Activated CD8-positive, alpha-beta memory T cell treated with anti-CD3 and anti-CD28 coated beads, Interleukin-2, amount 10 ng/mL, durations not matched to agents 7 days and 5 days (primary cell): ENCODE measurements at places on chromosomes 12 and 14.

DNA sequence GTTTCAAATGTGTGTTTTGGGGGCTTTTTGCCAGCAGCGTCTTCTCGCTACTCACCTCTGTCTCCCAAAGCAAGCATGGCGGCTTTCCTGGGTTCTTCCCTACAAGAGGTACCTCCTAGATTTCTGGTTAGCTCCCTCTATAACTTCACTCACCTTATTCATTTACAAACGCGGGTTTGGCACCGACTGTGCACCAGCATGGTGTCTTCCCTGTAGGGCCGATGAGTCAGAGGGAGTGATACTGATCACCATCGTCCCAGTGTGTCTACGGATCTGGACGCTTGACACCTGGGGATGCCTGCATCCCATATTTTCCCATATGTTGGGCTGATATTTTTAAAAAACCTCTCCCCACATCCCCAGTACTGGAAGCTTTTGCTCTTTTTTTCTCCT lies 8.0 kb upstream of the SERPINA12 start:
- no peak for DNase-seq

DNA sequence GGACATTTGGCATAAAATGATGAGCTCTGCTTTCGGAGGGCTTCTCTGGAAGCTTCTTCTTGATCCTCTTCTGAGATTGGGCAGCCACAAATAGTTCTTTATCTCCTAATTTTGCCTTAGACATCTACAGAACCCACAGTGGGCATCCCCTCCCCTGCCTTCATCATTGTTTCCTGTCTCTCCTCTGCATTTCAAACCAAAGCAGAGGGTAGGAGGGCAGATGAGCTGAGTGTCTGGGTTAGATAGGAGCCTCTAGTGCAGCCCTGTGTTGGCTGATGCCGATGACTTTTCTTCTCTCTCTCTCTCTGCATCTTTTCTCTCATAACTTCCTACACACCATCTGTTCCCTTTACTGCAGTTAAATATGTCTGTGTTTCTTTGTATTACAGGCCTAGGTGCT lies 8.5 kb upstream of the IL26 start:
- no peak for DNase-seq

- DNase-seq = no peak
These were observed 5.8 kb downstream of the MAX start for GRCh38 chr14:65096323-65097089.

GRCh38 chr12:52771088-52771487 lies 6.1 kb downstream of the KRT76 start:
- DNase-seq = no peak

GRCh38 chr14:76781648-76782051 lies 20.4 kb downstream of the VASH1 start:
- peak; percentile 54 for DNase-seq

DNA sequence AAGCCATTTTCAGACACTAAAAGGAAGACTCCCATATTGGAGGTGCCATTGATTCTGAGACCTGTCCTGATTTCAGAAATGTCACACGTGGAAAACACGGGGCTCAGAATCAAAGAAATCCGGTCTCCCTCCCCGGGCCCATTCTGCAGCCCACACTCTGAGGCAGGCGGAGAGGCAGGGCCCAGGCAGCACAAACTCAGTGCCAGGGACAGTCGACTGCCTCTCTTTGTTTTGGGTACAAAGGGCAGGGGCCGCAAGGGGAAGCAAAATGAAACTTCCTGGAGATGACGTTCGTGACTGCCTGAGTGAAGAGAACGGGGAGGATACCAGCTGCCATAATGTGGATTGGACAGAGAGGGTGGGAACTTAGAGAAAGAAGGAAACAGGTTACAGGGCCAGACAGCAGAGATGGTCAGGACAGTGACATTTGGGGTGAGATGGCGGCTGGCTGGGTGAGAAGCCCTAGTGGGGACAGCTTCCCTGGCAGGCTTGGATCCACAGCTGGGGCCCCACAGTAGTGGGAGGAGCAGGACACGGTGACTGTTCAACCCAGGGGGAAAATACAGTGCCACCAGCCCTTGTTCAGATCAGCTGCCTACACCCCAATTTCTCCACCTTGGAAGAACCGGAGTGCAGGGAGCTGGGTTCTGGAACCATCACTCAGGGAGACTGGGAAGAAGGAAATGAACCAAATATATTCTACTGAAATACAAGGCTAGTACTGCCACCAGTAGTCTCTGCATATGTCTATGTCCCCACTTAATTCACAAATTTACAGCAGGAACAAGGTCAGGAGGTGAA lies 8.1 kb downstream of the GAPDH start:
- no peak for DNase-seq

- no peak for DNase-seq
These were observed 1117.7 kb downstream of the BCL11B start for GRCh38 chr14:98154254-98154653.

- DNase-seq = no peak
These were observed 193.8 kb downstream of the TMTC2 start for GRCh38 chr12:82880442-82880901.

- no peak for DNase-seq
These were observed 23.4 kb upstream of the SLC35F4 start for GRCh38 chr14:57889245-57889644.

DNA sequence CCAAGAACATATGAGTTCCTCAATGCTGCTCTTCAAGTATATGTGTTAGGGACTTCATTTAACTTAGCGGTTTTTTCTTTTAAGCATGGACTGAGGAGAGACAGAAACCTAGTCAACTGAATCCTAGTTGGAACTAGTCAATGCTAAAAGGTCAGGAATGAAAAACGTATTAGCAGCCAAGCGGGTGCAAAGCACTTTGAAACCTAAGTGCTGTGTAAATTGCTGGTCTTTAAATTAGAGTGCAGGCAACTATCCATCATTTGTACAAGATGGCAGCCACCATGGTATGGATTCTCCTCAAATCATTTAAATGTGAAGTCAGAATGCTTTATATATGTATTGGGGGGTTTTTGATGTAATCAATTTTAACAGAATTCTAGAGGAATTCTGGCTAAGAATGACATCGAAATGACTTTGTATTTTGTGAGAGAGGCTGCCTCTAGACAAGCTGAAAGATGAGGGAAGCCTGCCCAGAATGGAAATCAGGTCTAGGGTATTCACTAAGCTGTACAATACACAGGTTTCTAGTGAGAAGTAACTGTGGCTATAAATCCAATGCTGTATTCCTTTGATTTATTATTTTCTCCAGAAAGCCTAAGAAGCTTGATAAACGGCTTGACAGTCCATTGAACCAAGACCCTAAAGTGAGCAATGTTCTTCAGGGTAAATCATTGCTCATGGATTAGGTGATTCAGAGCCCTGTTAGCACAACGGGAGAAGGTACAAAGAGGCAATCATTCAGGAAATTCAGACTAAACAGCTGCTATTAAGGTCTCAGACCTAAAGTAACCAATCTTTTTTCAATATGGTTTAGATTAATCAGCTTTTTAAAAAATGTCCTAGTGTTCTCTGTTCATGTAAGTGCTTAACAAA lies 198.8 kb downstream of the ANO2 start:
- DNase-seq = no peak

DNA sequence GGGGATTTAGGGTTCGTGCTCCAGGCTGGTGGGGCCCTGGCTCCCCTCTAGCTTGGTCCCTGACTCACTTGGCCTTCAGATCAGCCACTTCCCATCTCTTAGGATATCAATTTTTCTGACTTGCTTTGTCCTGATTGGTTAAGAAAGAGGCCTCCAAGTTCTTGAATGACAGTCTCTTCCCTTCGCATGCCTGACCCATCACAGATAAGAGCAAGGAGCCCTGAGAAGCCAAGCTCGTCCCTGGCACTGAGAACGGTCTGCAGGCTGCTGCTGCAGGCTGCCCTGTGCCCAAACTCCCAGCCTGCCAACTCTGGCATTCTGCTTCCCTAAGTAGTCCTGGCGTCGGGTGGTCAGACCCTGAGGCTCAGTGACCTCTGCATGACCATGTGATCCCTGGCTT lies 794 bp upstream of the LRTM2 start:
- no peak for DNase-seq

DNA sequence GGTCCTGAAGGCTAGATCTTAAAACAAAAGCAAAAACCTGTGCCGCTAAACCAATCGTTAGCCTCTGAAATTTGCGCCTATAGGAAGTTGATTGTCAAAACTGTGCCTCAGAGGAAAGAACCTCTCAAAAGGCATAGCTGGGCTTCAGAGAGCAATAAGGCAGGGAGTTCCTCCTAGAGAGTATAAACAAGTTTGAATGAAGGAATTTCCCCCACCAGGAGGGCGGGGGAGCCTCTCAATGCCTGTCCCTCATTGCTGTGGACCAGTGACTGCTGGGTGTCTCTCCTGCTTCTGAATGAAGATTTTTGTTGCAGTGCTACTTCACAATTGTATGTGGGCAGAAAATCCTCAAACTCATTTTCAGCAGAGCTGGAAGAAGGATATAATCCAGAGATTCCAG lies 88.6 kb downstream of the KCNK10 start:
- DNase-seq = no peak

DNA sequence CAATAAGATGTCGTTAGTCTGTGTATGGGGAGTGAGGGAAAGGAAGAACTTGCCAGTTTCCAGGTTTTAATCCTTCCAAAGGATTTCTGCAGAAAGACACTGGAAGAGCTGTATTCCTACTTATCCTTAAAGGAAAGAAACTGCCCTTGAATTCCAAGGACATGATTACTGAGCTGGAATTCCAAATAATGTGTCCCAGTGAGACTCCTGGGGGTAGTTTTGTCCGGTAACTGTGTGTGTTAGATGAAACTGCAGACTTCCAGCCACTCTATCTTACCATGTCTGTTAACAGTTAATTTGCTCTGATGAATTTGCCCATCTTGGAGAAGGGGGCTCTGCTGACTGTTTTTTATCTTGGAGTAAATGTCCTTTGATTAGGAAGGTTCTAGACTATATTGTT lies 33.0 kb downstream of the CKB start:
- no peak for DNase-seq

- no peak for DNase-seq
These were observed 62.9 kb upstream of the METAP2 start for GRCh38 chr12:95411057-95411456.

DNA sequence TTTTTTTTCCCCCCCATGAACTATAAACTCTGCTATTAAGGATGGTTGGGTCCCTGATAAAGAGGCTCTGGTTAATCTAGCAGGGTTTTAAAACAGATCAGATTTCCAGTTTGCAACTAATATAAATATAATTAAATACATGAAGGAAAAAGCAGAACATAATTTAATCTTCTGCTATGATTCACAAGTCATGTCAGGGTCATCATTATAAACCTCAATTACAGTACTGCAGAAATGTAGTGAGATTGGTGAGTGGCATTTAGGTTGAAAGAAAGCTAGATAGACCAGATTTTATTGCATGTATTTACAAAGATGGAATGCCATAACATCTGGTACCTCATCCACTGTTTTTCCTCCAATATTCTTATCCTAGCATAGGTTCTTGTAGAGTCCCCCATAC lies 14.5 kb upstream of the RASSF8 start:
- DNase-seq = no peak

- peak; percentile 85 for DNase-seq
These were observed 15.9 kb downstream of the GOLGA3 start for GRCh38 chr12:132812631-132813305.

DNA sequence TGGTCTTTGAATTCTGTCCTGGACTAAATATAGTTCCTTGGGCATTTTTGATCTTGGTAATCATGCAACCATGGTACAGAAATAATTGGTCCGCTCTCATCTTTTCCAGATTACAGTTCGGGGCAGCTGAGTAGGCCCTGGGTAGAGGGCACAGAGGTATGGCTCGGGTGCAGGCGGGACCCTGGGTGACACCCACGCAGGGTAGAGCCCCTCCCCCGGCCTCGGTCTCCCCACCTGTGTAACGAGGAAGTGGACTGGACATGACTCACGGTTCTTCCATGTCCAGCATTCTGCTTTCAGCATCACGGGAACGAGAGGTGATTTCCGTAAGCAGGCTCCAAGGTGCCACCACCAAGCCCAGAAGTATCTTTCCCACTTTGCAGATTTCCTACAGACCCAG lies 91.0 kb upstream of the DIO3 start:
- peak; percentile 36 for DNase-seq

- peak; percentile 55 for DNase-seq
These were observed 146.4 kb downstream of the EMP1 start for GRCh38 chr12:13342971-13343370.

DNA sequence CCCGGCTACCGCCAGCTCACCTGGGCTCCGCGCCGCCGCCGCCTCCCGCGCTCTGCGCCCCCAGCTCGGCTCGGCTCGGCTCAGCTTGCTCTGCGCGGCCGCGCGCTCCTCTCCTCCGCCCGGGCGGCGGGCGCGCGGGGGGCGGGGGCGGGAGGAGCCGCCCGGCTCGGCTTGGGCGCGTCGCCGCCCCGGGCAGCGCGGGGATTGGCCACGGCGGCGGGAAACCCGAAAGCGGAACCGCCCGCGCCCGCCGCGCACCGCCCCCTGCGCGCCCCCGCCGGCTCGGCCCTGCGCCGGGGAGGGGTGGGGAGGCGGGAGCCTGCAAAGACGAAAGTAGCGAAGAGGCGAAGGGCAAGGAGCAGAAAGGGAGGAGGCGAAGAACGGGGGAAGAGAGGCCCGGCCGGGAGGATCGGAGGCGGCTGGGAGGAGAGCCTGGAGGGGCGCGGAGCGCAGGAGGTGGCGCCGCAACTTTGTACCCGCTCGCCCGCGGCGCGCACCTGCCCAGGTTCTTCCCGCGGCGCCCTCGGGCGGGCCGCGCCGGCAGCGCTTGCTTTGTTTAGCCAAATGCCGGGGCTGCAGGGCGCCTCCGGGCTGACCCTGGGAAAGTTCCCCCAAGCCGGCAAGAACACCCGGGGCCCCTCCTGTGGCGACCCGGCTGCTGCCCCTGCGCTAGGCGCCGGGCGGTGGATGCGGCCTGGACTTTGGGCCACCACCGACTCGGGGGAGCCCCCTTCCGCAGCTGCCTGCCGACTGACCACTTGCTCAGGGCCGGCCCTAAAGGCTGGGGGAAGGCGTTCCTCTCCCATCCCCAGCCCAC lies at the start of gene CAMKK2:
TSS of gene CAMKK2 (minus strand) at position 92 of the 817 bp plus-strand sequence. CDS start 22,183 bp downstream, outside the sequence.
- peak; percentile 90 for DNase-seq

- no peak for DNase-seq
These were observed 46.4 kb downstream of the CRADD start for GRCh38 chr12:93723568-93723930.

DNA sequence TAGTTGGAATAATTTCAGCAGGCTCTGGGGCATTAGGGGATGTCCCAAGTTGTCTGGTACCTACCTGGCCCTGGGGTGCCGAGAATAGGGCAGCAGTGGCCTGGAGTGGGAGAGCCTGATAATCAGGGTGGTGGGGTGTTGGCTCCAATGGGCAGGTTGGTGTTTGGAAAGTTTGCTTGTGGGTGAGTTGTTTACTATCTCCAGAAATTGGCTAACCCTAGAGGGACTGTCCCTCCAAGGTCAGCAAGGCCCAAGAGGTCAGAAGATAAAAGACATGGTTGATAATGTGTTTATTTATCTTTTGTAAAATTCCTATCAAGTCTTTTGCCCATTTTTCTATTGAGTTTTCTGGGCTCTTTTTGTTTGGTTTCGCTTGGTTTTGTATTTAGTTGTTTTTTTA lies 105.1 kb downstream of the KICS2 start:
- no peak for DNase-seq

GRCh38 chr12:100733817-100734593 lies 60.6 kb upstream of the ANO4 start:
- DNase-seq = no peak

DNA sequence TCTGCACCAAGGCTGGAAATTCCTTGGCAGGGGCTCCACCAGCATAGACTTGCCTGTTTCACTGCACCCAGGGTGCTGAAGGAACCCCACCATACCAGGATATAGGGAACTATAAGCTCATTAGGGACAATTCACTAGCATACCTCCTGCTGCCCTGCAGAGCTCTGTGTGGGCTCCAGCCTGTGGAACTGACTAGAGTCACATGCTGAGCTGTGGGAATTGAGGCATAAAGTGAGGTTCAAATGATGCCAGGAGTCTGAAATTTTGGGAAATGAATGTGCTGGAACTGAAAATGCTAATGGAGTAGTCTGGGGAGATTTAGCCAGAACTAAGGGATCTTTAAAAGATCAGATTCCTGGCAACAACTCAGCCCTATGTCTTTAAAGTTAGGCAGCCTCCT lies 7.3 kb upstream of the EMP1 start:
- no peak for DNase-seq
